BJ (cell line): ENCODE measurements at places on chromosomes 3 and 15.

DNA sequence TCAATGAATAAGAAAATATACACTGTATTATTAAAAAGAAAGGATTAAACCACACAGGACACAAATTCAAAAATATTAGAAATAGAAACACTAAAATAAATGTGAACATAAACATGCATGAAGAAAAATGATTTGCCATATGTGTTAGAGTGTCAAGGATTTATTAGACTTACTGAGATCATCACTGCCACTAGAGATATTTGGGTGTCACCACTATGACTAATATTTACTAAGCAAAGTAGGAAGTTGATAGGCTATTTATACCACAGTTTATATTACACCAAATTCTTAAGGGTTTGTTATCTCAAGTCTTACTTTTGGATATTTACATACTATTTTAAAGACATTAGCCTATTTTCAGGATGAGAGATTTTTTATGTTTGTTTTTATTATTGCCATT, 575.0 kb upstream of the SGO1 start:
- DNase-seq = no peak

GRCh38 chr3:184040010-184040409, 8.5 kb downstream of the HTR3D start:
- no peak for DNase-seq

- DNase-seq = no peak
Measured at GRCh38 chr3:178306432-178307115, 229.7 kb upstream of the KCNMB2 start.

GRCh38 chr3:119810018-119810435, 28.1 kb downstream of the NR1I2 start:
- no peak for DNase-seq

GRCh38 chr3:155014953-155015352, 65.2 kb upstream of the MME start:
- DNase-seq = no peak

GRCh38 chr3:18443665-18444594, 18.8 kb upstream of the SATB1 start:
- DNase-seq = no peak

DNA sequence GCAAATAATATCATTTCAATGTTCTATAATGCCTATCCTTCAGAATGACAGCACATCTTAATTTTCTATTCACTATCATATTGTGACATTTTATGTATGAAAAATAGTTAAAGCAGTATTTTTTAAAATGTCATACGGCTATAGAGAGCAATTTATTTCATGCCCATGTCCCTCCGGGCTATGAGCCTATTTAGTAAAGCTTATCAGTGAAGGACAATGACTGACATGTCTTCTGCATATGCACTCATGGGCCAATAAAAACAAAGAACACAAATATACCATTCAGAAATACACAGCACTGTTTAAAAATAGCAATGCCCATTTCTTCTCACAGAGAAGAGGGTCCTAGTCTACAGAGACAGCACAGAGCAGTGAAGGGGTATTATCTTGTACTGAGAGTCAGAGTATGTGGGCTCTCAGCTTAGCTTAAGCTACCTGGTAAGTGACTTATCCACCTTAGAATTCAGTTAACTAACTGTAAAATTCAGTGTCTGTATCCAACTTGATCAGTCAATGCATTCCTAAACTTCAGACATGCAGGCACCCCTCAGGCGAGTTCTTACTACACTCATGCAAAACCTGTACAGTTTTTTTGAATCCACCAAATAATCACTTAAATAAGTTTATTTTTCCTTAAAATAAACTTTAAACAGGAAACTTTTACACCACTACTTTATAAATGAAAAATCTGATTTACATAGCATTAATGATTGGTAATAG, 9.0 kb downstream of the GOLIM4 start:
- DNase-seq = no peak

DNA sequence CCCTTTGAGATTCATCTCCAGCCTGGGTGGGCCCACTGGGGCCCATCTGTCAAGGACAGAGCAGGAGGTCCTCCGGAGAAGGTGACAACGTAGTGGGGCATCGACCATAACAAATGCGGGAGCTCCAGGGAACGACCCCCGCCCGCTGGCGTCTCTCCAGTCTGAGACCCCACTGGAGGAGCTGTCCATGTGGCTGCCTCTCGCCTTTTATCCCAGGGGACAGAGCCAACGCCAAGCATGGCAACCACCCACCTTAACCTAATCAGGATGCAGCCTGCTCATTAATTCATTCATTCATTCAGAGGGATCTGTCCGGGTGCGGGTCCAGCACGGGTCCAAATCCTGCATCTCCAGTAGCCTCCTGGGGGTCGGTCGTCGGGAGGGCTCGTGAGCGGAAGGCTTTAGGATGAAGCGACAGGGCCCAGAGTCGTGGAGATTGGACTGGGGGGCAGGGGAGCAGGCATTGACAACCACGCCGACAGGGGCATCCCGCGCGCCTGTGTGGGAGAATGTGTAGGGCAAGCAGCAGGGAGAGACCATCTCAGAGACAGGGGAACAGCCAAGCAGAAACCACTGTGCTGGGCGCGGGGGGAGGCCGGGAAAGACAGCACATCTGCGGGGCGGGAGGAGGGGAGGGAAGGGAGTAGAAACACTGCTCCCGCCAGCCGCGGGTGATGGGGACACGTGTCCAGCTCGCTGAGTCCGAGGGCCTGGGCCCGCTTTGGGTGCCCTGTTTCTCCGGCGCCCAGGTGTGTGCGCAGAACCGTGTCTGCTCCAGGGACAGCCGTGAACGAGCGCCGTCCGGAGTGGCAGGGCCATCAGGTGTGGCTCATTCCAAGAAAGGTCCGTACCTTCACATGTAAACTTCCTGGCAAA, 1.9 kb downstream of the PIGZ start:
- no peak for DNase-seq
